ENCODE measurements at places on chromosomes 5 and 9.
A peak's percentile ranks its signal among the peaks of the same experiment; 100 is the strongest.

- H3K36me3 ChIP-seq, result peaks cover 10% of the 10 kb centered on the region
- no peak overlapping the region for H3K4me3 ChIP-seq
- no peak overlapping the region for H3K27ac ChIP-seq
- peaks cover 4% of the 10 kb centered on the region for H3K4me1 ChIP-seq
- no peaks in the 10 kb centered on the region for H3K27me3 ChIP-seq
Observed at GRCh38 chr5:80816590-80816989, 143.6 kb upstream of the RASGRF2 start.

GRCh38 chr9:100992632-100993031 is 35.9 kb upstream of the PLPPR1 start:
- no peaks in the 10 kb centered on the region for H3K36me3 ChIP-seq
- H3K4me3 ChIP-seq, result no peak overlapping the region
- no peak for DNase-seq
- H3K27me3 ChIP-seq, result no peaks in the 10 kb centered on the region
- no peaks in the 10 kb centered on the region for H3K4me1 ChIP-seq

- no peak overlapping the region for H3K4me3 ChIP-seq
- no peaks in the 10 kb centered on the region for H3K4me1 ChIP-seq
- peaks cover 10% of the 10 kb centered on the region for H3K27me3 ChIP-seq
- DNase-seq, result no peak
Observed at GRCh38 chr9:136291306-136292025, 12.4 kb downstream of the CCDC187 start.

DNA sequence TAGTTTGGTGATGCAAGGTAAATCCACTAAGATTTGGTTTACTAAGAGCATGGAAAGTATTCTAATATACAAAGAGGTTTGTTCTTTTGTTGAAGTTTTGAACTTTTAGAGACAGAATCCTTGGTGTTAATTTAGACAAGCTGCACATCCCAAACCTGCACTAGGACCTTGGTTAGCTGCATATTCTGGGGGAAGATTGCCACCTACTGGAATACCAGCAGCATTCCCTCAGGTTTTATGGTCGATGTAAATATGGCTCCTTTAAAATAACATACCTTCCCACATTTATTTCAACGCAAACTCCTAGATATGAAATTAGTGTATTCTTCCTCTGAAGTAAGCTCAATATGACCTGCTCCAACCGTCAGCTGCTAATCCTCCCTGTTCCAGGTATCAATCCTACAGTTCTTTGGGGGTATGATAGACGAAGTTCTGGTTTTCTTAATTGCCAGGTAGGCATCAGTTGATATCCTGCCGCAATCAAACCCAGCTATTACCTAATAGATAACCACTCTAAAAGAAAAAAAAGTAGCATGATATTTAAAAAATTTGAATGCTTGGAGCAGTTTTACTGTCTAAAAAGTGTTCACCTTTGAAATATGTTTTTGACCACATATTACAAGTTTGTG is 624.1 kb downstream of the ISL1 start:
- H3K36me3 ChIP-seq, result peaks cover 1% of the 10 kb centered on the region
- no peaks in the 10 kb centered on the region for H3K27me3 ChIP-seq
- no peak for DNase-seq

DNA sequence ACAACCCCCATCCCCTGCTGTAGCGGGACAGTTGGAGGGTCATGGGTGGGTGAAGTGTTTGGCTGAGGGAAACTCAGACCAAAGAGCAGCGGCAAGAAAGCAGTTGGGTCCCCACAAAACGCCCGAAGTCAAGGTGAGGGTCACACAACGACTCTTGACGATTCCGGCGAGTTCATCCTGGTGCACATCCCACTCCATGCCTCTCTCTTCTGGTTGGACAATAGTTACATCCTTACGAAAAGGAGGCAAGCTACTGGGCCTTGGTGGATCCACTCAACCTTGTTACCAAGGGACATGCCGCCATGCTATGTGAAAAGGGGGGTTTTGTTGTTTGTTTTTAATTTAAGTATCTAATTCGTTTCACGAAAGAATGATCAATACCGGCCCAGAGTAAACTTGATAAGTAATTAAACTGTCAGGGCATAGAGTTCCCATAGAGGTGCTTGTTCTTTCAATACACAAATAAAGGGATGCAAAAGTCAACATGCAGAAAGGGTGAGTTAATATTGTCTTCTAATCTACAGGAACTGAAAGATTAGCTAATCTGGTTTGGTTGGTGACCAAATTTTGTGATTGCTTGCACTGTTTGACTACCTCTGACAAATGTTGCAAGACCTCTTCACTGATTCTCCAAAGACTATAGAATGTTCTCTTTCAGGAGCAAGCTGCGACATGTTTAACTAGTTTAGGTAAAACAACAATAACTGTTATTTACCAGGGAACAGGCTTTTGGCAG is 732 bp upstream of the SMIM15 start:
- peaks cover 33% of the 10 kb centered on the region for H3K4me1 ChIP-seq
- no peak for DNase-seq
- peaks cover 16% of the 10 kb centered on the region for H3K36me3 ChIP-seq
- H3K27ac ChIP-seq, result peak overlapping the region; percentile 98

DNA sequence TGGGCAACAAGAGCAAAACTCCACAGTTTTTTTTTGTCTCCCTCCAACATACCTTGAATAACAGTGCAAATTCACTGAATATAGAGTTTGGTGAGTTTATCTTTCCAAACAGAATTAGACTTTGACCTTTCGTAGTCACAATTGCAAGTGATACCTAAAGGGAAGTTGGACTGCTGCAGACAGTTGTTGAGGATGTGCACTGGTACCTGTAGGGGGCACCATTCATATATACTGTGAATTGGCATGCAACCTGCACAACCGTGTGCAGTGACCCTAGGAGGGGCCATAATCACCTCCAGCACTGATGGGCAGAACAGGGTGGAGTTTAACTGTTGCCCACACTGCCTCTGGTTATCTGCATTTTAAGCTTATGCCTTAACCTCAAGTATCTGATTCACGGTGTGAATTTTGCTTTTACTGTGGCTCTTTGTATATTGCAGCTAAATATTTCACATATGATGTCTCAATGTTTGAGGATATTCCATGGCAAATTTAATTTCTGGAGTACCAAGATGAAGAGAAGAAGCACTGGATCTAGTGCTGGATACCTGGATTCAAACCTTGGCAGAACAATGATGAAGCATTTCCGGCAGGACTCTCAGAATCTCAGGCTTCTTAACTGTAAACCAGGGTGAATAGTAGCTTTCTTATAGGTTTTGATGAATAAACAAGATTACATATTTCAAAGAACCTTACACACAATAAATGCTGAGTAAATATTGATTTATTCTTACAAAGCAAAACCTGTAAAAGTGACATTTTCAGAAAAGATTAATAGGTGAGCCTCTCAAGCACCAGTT is 144.3 kb downstream of the ACTBL2 start:
- no peaks in the 10 kb centered on the region for H3K4me1 ChIP-seq
- DNase-seq, result no peak
- no peak overlapping the region for H3K4me3 ChIP-seq
- no peak overlapping the region for H3K27ac ChIP-seq
- H3K27me3 ChIP-seq, result peaks cover 17% of the 10 kb centered on the region
- no peaks in the 10 kb centered on the region for H3K36me3 ChIP-seq

GRCh38 chr9:121239071-121239470 is 28.9 kb upstream of the GSN start:
- no peak for DNase-seq
- no peak overlapping the region for H3K27ac ChIP-seq
- no peaks in the 10 kb centered on the region for H3K27me3 ChIP-seq

GRCh38 chr5:98458004-98458403 is 315.5 kb upstream of the RGMB start:
- no peak overlapping the region for H3K27ac ChIP-seq
- H3K4me1 ChIP-seq, result no peaks in the 10 kb centered on the region
- no peaks in the 10 kb centered on the region for H3K36me3 ChIP-seq
- no peak for DNase-seq

DNA sequence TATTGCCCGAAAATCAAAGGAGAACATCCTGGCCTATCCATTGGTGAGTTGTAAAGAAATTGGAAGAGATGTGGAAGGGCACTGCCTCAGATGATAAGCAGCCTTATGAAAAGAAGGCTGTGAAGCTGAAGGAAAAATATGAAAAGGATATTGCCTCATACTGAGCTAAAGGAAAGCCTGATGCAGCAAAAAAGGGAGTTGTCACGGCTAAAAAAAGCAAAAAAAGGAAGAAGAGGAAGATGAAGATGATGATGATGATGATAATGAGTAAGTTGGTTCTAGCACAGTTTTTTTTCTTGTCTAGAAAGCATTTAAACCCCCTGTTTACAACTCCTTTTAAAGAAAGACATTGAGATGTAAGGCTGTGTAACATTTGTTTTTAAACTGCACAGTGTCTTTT is 59.8 kb upstream of the ZBED3 start:
- no peak overlapping the region for H3K27ac ChIP-seq
- no peaks in the 10 kb centered on the region for H3K36me3 ChIP-seq
- H3K27me3 ChIP-seq, result peaks cover 21% of the 10 kb centered on the region

DNA sequence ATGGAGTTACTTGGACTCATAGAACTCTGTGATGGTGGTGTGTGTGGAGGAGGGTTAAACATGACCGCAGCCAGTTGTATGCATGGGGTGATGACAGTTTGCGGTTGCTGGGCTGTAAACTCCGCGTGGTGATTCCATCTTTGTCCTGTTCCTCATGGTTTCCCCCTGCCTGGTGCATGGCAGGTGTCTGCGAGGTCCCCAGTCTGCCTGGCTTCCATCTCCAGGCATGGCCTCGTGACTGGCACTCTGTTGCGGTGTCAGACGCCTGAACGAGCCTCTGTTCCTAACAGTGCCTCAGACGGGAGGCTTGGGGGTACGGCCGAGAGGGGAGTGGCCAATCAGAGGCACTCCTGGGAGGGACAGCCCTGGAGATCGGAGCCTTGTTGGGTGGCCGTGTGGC is 33.9 kb upstream of the SH3PXD2B start:
- no peak overlapping the region for H3K4me3 ChIP-seq
- no peak overlapping the region for H3K27ac ChIP-seq
- DNase-seq, result no peak
- no peaks in the 10 kb centered on the region for H3K4me1 ChIP-seq
- no peaks in the 10 kb centered on the region for H3K36me3 ChIP-seq

GRCh38 chr9:127211983-127212382 is 52.6 kb upstream of the GARNL3 start:
- no peak overlapping the region for H3K4me3 ChIP-seq
- no peaks in the 10 kb centered on the region for H3K27me3 ChIP-seq
- H3K27ac ChIP-seq, result no peak overlapping the region
- no peaks in the 10 kb centered on the region for H3K4me1 ChIP-seq
- no peaks in the 10 kb centered on the region for H3K36me3 ChIP-seq
- DNase-seq, result no peak

DNA sequence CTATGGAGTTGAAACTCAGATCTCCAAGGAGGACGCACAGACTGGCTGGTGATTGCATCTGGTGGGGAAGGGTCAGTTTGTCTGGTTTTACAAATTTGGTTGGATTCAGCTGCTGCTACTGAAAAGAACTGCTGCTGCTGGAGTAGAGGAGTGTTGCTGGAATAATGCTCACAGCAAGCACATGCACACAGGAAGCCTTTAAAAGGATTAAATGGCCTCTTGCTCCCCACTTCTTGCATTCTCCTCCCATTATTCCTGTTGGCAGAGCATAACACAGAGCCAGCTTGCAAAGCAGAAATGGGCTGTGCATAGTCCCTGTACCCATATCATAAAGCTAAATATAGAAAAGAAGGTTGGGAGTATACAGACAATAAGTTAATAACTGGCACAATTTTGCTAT is 16.6 kb downstream of the ZNF474 start:
- no peaks in the 10 kb centered on the region for H3K27me3 ChIP-seq
- H3K4me1 ChIP-seq, result no peaks in the 10 kb centered on the region

- H3K27ac ChIP-seq, result no peak overlapping the region
- no peaks in the 10 kb centered on the region for H3K4me1 ChIP-seq
- peaks cover 23% of the 10 kb centered on the region for H3K27me3 ChIP-seq
- no peaks in the 10 kb centered on the region for H3K36me3 ChIP-seq
- H3K4me3 ChIP-seq, result no peak overlapping the region
Observed at GRCh38 chr5:149697001-149697400, 33.1 kb upstream of the PPARGC1B start.

DNA sequence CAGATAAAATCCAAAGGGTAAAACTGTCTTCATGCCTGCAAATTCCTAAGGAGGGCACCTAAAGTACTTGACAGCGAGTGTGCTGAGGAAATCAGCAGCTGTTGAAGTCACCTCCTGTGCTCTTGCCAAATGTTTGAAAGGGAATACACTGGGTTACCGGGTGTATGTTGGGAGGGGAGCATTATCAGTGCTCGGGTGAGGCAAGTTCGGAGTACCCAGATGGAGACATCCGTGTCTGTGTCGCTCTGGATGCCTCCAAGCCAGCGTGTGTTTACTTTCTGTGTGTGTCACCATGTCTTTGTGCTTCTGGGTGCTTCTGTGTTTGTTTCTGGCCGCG is 727 bp upstream of the ADRB2 start:
- H3K4me3 ChIP-seq, result peak overlapping the region; percentile 94
- no peak for DNase-seq
- peaks cover 27% of the 10 kb centered on the region for H3K36me3 ChIP-seq
- peak overlapping the region; percentile 92 for H3K27ac ChIP-seq
- peaks cover 49% of the 10 kb centered on the region for H3K4me1 ChIP-seq

- DNase-seq, result no peak
- H3K4me1 ChIP-seq, result no peaks in the 10 kb centered on the region
- H3K27ac ChIP-seq, result no peak overlapping the region
- H3K27me3 ChIP-seq, result no peaks in the 10 kb centered on the region
- no peaks in the 10 kb centered on the region for H3K36me3 ChIP-seq
- no peak overlapping the region for H3K4me3 ChIP-seq
Observed at GRCh38 chr5:83441747-83442146, 29.8 kb upstream of the VCAN start.

Measured in central memory CD8-positive, alpha-beta T cell (primary cell).